Fibroblast of upper back skin (primary cell): ENCODE measurements at places on chromosomes 11 and 22.

GRCh38 chr22:20429254-20430100, 8.1 kb downstream of the SCARF2 start:
- DNase-seq: no peak

DNA sequence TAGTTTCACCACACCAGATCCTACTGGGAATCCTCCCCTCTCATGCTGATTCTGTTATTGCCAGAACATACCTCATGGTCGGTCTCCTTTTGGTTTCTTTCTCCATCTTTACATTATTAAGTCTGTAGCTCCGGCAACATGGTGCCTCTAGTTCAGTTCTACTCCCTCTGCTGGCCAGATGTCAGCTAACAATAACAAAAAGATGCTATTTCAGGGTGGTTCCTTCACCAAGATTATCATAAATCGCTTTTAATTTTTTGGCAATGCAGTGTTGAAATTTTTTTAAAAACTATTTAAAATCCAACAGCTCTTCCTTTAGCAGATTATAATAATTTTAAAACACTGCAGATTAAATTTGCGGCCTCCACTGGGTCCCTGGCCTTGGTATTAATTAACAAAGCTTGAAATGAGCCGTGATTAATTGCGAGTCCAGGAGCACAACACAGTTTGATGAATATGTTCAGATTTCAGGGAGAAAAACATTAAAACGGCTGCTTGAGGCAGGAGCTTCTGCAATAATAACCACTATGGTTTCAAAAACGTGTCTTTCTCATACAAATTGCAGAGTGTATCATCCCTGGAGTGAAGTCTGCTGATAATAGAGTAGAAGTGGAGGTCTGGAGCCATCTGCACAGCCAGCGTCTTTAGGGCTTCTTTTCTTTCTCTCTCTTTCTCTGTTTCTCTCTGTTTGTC, 492.9 kb upstream of the KIRREL3 start:
- peak; percentile 4 for DNase-seq

DNA sequence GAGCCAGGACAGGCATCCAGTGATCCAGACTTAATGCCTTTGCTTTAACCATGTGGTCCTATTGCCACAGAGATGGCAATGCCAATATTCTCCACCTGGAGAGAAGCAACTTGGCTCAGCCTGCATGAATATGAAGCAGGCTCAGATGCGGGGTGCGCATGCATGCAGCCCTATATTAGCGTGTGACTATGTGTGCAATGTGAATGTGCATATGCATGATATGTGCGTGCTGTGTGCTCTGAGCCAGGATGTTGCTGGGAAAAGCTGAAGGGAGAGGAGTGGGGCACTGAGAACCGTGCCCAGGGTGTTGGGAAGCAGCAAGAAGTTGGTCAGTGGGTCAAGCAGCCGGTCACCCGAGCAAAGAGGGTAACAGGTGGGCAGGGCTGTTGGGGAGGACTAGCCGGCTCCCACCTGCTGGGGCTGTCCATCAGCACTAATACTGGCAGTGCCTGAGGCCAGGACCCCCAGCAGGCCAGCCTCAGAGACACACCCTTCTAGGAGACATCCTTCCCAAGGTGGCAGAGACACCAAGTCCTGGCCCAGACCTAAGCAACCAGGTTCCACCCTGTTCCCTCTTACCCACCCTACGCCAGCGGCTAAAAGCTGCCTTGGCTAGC, 24.8 kb upstream of the MYOD1 start:
- DNase-seq: no peak

GRCh38 chr22:23192133-23192532, 11.8 kb downstream of the BCR start:
- DNase-seq: no peak

GRCh38 chr11:32820497-32820896, 9.2 kb upstream of the PRRG4 start:
- DNase-seq: no peak

- peak; percentile 87 for DNase-seq
These were observed 239.2 kb downstream of the METTL15 start for GRCh38 chr11:28347371-28347770.
